ENCODE measurements at places on chromosomes 1 and 21. TPM values are rescaled to one million over a fixed set of nuclear protein-coding genes. Genes with fewer than 3 reads are reported as not detected.

DNA sequence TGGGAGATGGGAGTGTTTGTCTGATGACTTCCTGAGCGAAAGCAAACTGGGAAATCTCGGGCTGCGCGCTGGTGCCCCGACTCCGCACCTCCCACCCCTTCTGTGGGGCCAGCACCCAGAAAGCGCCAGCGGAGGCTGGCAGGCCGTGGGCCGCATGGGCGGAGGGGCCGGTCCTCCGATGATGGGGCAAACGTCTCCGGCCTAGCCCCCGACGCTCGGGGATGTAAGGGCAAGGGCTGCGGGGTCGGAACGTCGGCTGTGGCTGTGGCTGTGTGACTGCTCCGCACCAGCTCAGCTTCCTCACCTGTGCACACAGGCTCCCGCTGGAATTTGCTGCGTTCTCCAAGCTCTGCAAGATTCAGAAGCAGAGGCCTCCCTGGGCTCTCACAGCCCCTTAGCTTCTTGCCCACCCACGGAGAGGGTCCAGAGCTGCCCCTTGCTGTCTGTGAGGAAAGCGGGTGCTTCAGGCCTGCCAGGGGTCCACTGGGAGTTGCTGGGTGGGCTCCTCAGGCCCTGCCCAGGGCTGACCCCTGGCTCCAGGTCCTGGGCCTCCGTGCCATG is 35.0 kb downstream of the COL18A1 start:
- no peak for DNase-seq

DNA sequence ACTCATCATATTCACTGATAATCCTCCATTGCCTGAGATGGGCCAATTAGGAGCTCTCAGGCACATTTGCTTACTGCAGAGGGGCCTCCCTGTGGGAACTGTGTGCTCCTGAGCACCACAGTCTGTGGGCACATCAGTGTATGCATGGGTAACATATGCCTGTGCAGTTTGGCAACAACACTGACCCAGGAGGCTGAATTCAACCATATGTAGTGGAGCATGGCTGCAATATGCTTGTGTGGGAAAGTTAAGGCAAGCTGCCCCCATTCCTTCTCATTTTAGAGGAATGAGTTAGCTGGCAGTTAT is 11.8 kb upstream of the FMOD start:
- DNase-seq: no peak

DNA sequence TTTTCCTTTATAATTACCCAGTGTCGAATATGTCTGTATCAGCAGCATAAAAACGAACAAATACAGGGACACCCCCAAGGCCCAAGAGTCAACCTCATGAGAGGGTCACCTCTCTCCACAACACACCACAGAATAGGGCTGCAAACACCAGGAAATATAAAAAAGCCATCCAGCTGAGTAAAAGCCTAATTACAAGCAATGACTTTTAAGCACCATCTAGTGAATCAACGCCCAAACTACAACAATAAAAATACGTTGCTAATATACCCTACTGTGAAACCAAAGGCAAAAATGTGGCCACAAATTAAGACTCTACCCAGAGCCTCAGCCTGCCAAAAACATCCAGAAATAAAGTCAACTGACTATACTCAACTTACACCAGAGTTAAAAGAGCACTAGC is 817.9 kb upstream of the NEGR1 start:
- no peak for DNase-seq

- no peak for DNase-seq
Observed at GRCh38 chr1:40928699-40929098, 50.8 kb upstream of the CTPS1 start.

Gene IQGAP3
- 35.7 TPM for total RNA-seq

Gene ALX3
- not detected for total RNA-seq

Gene SFT2D2
- 33.6 TPM for total RNA-seq

Gene CLCA1
- total RNA-seq: not detected

Gene STRIP1
- 29.3 TPM for total RNA-seq

Gene KRTAP7-1
- not detected for total RNA-seq

Gene CTSS
- total RNA-seq: 4.6 TPM
